ENCODE measurements at places on chromosomes 12 and 14.

DNA sequence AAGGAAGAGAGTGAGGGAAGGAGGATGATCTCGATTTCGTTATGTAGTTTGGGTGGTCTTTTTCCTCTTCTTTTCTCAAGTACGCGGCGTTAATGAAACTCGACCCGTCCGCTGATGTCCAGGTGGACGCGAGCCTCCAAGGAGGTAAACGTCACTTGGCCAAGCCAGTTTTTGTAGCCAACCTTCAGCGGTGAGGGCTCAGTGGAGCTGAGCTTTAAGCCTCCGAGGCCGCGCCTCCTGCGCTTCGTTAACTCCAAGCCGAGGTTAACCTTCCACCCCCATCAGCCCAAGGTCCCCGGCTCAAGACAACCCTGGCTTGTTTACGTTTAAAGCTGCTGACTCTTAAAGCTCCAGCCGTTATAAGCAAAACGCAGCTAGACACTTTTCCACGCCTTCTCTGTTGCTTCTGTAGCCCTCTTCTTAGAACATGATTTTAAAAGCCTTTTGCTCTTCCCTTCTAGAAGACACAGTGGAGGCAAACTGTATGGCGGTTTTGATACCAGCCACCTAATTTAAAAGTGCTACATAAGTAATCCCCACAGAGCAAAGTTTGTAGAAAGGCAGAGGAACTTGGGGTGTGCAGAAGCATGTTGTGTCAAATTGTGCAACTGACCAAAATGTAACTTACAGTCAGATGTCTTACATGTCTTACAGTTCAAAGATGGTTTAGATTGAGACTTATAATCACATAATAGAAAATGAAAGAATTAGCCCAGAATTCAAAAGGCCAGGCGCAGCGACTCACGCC is 923 bp upstream of the ITPR2 start:
- no peak for DNase-seq

- no peak for DNase-seq
Observed at GRCh38 chr12:110699591-110700445, 10.9 kb upstream of the HVCN1 start.

DNA sequence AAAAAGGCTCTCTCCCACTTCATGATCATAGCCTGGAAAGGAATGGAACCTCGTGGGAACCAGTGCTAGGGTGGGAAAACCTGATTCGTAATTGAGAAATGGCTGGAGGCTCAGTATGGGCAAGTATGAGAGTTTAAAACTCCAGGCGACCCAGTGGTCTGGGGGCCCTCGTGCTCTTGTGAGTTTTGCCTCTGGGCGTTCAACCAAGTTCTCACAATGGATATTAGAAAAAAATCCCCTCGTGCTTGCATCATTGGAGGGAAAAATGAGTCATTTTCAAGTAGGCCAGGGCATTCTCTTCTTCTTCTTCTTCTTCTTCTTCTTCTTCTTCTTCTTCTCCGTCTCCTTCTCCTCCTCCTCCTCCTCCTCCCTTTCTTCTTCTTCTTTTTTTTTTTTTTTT is 39.0 kb downstream of the GPR68 start:
- DNase-seq: no peak

DNA sequence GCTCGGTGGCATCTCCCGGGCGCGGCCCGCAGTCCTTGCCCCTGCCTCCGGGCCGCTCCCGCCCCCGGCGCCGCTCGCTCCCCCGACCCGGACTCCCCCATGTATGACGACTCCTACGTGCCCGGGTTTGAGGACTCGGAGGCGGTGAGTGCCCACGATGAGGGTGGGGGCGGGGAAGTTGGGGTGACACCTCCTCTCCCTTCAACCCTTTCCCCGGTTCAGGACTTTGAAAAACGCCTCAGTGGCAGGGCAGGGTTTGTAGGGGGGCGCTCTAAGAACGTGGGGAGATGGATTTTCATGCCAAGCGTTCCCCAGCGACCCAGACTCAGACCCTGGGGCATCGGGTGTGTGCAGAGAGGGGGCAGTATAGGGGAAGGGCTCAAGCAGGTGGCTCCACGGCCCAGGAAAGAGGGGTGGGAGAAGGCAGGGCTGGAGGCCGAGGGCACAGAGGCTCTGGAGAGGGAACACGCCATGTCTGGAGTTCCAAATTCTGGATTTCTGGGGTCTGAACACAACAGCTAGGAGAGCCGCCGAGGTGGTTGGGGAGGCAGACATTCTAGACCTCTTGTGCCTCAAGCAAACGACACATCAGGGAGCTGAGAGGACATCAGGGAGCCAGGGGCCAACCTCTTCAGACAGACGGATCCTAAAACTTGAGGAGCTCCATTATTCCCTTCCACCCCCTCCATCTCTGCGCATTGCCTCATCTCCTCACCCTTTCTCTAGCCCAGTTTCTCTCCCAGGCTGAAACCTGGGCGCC is 715 bp downstream of the CACNB3 start:
- no peak for DNase-seq

GRCh38 chr12:124372831-124373230 is 77.9 kb downstream of the RFLNA start:
- DNase-seq: no peak

- DNase-seq: no peak
Observed at GRCh38 chr14:56304456-56304855, 186.2 kb downstream of the PELI2 start.

Data from activated T-helper 1 cell treated with Interleukin-2 at 50 U/mL for 16 hours (primary cell).